ENCODE measurements at places on chromosomes 12 and 14.

GRCh38 chr14:86902176-86902950, 1090.6 kb downstream of the GALC start:
- DNase-seq = no peak

DNA sequence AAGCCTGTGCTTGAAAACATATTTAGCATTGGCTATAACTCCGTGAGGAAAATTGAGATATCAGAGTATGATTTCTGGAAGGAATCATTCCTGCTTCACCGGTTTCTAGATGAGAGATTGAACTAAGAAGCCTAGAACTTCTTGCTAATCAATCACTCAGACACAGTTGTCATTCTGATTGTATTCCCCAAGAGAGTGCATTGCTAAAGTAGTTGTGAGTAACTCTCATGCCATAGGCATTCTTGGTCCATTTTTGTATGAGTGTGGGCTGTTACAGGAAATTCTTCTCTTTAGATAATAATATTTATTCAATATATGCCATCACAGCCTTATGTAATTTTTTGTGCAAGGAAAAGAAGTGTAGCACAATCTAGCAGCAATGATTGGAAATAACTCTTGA, 893.3 kb upstream of the MDGA2 start:
- DNase-seq = no peak

- no peak for DNase-seq
Measured at GRCh38 chr14:93788543-93789227, 400 bp upstream of the PRIMA1 start.

- no peak for DNase-seq
Measured at GRCh38 chr12:103677341-103677740, 90.3 kb downstream of the STAB2 start.

- DNase-seq = no peak
Measured at GRCh38 chr12:114238808-114239207, 167.1 kb downstream of the TBX5 start.

DNA sequence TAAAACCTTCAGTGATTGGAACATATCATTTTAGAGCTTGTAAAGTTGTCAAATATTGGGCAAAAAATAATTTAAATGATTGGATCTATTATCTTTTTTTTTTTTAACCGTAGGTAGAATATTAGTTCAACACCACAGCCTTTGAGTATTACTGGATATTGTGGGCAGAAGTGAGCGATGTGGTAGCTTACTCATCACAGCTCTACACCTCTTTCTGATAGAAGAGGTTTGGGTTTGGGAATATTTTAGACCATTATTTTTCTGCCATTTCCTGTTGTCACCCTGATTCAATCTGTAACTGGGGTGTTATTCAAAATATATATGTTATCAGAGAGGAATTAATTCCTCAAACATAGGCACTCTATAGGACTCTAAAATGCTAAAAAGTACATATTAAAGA, 34.8 kb upstream of the SLC38A2 start:
- no peak for DNase-seq

GRCh38 chr12:53063708-53064612, 14.1 kb downstream of the TNS2 start:
- DNase-seq = no peak

DNA sequence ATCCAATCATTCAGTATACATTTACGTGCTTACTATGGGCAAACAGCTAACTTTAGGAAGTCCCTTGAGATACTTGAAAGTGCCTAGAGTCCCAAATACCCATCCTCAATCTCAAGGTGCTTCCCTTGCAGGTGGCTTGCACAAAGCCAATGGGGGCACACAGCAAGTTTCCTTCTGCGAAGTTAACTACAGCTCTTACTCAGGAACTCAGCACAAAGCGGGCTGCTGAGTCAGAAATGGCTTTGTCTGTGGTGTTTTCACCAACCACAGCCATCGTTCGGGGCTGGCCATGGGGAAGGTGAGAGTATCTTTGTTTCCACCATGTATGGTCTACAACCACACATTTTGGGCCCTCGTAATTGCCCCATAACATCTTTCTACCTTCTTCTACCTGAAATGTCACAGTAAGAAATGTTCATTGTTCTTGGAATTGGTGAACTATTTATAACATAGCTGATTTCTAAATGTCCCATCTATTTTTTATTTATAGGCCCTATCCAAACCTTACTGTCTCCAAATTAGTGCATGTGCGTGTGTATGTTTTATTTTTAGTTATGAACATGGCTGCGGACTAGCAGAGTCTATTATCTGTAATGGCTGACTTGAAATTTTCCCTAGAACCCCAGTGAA, 13.9 kb downstream of the MFAP5 start:
- DNase-seq = no peak

- DNase-seq = no peak
Measured at GRCh38 chr12:8123124-8123912, at the start of gene CLEC4A. TSS of gene CLEC4A (plus strand) at chr12:8123617. CDS start at chr12:8123879, 262 bp downstream.

DNA sequence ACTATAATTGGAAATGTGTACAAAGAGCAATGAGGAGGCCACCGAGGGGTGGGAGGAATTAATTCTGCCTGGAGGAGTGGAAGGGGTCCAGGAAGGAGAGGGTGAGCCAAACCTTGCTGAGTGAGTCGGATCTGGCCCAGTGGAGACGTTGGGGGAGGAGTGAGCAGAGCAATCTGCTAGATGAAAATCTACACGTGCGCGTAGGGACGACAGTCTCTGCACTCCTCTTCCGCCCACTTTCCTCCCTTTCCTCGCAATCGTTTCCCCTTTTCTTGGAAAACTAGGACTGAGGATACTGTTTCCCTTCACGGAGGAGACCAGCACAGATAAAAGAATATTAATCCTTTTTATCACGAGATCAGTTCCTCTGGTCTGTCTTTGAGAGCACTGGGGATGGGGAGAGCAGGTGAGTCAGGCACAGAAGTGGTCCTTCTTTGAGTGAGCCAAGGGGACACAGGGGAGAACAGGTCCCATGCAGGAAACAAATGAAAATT, 2.9 kb upstream of the NAB2 start:
- no peak for DNase-seq

DNA sequence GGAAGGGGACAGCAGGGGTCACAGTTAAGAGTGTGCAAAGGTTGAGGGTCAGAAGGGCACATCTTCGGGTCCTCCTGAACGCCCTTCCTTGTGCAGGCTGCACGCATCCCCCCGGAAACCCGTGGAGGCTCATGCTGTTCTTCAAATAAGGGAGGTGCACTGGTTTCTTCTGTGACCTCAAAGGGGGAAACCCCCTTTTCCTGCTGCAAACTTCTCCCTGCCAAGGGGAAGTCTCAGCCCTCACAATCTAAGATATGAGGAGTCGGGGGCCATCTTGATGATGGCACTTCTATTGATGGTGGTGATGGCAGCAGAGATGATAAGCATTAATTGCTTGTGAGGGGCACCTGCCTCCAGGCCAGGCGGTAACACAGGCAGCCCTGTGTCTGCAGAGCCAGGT, 40.0 kb downstream of the ISCA2 start:
- no peak for DNase-seq

- no peak for DNase-seq
Measured at GRCh38 chr12:119476951-119477350, 116.6 kb upstream of the TMEM233 start.

DNA sequence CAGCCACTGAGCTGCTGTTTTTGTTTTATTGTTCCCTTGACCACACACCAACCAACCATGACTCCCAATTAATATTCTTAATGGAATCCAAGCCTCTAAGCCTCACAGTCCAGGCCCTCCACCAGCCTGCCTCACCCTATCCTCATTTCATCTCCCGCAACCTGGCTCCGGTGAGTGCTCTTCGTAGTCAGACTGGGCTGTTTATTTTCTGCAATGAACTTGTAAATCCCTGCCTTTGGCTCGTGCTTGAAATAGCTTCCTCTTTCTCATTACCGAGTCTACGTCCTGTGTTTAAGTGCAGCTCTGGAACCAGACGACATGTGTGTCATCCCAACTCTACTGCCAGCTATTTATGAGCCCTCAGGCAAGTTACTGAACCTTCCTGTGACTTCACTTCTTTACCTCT, 12.4 kb upstream of the ETFBKMT start:
- DNase-seq = no peak

DNA sequence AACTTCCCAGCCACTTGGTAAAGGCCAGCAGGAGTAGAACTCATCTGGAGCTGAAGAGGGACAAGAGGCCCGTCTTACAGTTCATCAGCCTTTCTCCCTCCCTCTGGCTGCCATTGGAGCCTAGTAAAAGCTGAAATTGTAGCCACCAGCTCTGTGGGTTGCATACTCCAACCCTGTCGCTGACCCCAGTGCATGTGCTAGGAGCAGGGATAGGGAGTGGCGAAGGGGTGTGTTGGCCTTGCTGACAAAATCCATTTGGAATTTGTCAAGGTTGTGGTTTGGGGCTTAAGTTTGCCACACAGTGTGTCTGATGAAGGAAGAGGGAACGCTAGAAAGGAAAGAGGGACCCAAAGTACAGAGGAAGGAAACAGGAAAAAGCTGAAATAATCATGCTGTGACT, 4.0 kb upstream of the ARF3 start:
- DNase-seq = no peak

GRCh38 chr12:111585690-111586089, 13.4 kb downstream of the ATXN2 start:
- no peak for DNase-seq

- no peak for DNase-seq
Measured at GRCh38 chr14:87644689-87645088, 348.3 kb downstream of the GALC start.

GRCh38 chr14:85444635-85445034, 85.3 kb upstream of the FLRT2 start:
- no peak for DNase-seq

Data from cortex of kidney (tissue), 1 donor.